ENCODE measurements at places on chromosomes 1 and 21. TPM values are rescaled to one million over a fixed set of nuclear protein-coding genes. Genes with fewer than 3 reads are reported as not detected.

Gene ZNF683
- not detected for total RNA-seq

Gene BNIPL
- 0.32 TPM for total RNA-seq

Gene FMO3
- not detected for total RNA-seq

Gene FYB2
- not detected for total RNA-seq

Gene STMN1
- total RNA-seq = 167 TPM

Gene ENAH
- 25.0 TPM for total RNA-seq

Gene RGS16
- under 0.01 TPM for total RNA-seq

Gene LPAR3
- 0.15 TPM for total RNA-seq

Gene CNTN2
- total RNA-seq = not detected

Gene CFHR3
- not detected for total RNA-seq

Gene TNFRSF18
- total RNA-seq = not detected

Gene NHLH1
- total RNA-seq = not detected

Gene ZYG11A
- 0.65 TPM for total RNA-seq

Gene BGLAP
- 0.61 TPM for total RNA-seq

Gene ADAMTSL4
- total RNA-seq = 0.30 TPM

Gene GPR161
- total RNA-seq = 18.5 TPM

Measured in epithelial cell of umbilical artery (primary cell).